ENCODE measurements at places on chromosomes 2 and 18.

- no peak for DNase-seq
These were observed 168.0 kb downstream of the ASXL3 start for GRCh38 chr18:33745871-33746545.

- DNase-seq: no peak
These were observed 191.0 kb downstream of the GRB14 start for GRCh38 chr2:164430166-164430783.

DNA sequence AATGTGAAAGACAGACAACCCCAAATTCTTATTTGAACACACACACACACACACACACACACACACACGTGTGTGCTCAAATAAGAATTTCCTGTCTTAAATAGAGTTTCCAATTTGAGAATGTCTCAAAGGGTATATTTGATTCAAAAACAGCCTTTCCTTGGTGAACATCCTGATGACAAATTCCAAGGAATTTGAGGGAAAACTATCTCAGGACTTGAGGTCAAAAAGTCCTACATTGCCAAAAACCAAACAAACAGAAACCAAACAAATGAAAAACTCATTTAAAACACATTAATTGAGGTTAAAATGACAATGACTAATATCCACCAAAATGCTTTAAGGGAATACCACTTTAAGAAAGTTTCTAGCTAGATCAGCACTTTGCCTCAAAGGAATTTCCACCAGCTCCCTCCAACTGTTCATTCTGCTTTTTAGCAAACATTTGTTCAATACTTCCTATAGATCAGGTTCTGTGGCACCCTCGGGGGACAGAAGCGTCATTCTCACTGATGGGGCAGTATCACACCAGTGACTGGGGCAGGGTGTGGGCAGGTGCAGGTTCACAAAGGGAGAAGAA, 232.1 kb upstream of the TRIB2 start:
- DNase-seq: no peak

DNA sequence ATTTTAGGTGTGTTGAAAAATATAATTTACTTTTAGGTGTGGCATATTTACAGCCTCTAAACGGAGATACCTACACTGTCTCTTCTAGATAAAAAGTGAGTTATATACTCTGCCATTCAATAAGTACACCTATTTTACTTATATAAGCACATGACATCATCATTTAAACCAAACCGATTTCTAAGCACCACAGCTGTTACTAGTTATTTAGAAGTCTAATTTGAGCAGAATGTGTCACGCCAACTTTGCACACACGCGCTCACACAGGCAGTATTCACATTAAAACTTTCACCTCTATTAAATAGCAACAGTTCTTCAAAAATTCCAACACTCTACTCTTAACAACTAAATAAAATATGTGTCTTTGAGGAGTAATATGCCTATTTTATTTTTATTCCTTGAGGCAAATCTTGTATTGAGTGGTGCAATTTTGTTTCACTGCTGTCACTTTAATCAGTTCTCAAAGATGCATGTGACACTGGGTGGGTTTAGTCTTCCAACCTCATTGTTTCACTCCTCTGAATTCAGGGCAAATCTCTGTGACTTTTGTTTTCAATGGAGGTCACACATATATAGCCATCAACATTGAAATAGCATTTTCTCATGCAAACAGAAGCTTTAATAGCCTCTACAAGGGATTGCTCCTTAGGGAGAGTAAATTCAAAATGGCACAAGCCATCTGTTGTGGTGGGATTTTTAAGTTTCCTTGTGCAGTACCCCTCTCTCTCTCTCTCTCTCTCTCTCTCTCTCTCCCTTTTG, 721.0 kb downstream of the PLCL1 start:
- DNase-seq: no peak

GRCh38 chr18:59268721-59269562, 4.3 kb downstream of the RAX start:
- no peak for DNase-seq

DNA sequence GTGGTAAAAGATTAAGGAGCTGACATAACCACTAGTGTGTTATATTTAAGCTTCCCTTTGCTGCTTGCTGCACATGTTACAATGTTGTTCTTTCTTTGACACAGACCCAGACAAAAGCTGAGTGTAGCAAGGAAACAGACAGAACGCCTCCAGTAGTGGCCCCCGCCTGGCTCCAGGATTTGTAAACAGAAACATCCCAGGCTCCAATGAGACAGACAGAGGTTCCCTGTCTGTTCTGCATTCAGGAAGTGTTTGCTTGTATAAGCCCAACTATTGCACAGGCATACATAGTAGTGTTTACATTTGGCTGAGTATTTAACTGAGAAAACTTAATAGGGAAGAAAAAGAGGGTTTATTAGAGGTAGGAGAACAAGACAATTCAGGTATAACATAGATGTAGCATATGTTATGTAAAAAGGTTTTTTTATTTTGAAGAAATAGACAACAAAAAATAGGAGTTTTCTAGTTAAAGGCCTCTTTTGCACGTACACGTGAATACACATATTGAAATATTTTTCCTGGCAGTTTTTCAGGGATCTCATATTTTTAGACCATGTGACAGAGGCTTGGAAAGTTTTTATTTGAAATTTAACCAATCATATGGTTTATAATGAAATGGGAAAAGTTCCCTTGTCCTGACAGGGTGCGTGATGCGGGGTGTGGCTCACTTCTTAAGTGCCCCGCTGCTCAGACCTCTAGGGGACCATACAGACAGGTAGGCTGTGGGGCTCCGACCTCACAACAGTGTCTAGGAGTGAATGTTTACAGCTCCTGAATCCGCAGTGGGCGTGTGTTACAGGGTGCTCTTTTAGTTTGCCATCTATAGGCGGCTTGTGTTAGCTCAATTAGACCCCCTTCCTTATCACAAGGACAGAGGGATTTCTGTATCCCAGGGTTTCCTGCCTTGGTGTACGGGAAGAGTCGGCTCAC, 118.4 kb downstream of the BMPR2 start:
- no peak for DNase-seq

DNA sequence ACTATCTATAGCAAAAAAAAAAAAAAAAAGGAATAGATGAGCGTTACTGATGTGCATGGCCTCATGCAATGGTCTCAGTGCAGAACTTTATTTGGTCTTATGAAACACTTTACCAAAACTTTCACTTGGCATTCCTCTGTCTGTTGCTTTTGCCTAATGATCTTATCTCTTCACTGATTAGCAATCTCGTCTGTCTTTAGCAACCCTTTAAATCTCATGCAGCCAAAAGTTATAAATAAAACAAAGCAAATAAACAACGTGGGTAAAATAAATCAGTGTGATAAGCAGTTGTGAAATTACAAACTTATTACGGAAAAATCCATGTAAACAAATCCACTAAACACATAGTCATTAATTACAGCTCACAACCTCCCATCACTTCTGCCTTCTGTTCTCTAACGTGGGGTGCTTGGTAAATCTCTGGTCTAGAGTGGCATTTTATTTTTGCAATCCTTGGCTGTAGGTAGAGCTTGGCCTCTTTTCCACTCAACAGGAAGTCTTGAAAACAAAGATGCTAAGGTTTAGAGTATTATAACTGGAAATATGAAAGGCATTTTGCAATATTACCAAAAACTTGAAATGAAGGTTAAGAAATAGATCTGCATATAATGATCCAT, 288.0 kb downstream of the AFF3 start:
- DNase-seq: no peak
